ENCODE measurements at places on chromosomes 2 and 18. TPM values are rescaled to one million over a fixed set of nuclear protein-coding genes. Genes with fewer than 3 reads are reported as not detected.

ALPG gene
- total RNA-seq: not detected

CNNM4 gene
- total RNA-seq: 9.9 TPM

RUFY4 gene
- total RNA-seq: 0.64 TPM

PAX3 gene
- not detected for total RNA-seq

DUSP2 gene
- 500 TPM for total RNA-seq

ETAA1 gene
- 10.7 TPM for total RNA-seq

PSMA8 gene
- total RNA-seq: 0.44 TPM

NPHP1 gene
- total RNA-seq: 0.12 TPM

CD28 gene
- total RNA-seq: 133 TPM

VWA3B gene
- total RNA-seq: not detected

GKN2 gene
- total RNA-seq: not detected

CD207 gene
- total RNA-seq: not detected

NABP1 gene
- total RNA-seq: 51.0 TPM

MALT1 gene
- total RNA-seq: 32.4 TPM

ST6GAL2 gene
- not detected for total RNA-seq

KCNJ13 gene
- not detected for total RNA-seq

CRYGC gene
- not detected for total RNA-seq

DSG2 gene
- total RNA-seq: 0.18 TPM

GAREM1 gene
- not detected for total RNA-seq

SULT1C2 gene
- total RNA-seq: not detected

CIB4 gene
- not detected for total RNA-seq

MAPRE3 gene
- 3.7 TPM for total RNA-seq

FZD7 gene
- total RNA-seq: 1.5 TPM

Data from activated T-helper 1 cell treated with anti-CD3 and anti-CD28 coated beads, Interleukin-12 subunit alpha, Interleukin-12 subunit beta, Interleukin-2, Interleukin-4 antibody, amounts not matched to agents 30 ng/mL and 10 ng/mL and 1 ng/mL, durations not matched to agents 14 hours and 24 hours and 36 hours (primary cell).